ENCODE measurements at places on chromosomes 11 and 22.
A peak's percentile ranks its signal among the peaks of the same experiment; 100 is the strongest.

- DNase-seq, result no peak
Observed at GRCh38 chr11:121683791-121684190, 231.0 kb upstream of the SORL1-AS1 start.

DNA sequence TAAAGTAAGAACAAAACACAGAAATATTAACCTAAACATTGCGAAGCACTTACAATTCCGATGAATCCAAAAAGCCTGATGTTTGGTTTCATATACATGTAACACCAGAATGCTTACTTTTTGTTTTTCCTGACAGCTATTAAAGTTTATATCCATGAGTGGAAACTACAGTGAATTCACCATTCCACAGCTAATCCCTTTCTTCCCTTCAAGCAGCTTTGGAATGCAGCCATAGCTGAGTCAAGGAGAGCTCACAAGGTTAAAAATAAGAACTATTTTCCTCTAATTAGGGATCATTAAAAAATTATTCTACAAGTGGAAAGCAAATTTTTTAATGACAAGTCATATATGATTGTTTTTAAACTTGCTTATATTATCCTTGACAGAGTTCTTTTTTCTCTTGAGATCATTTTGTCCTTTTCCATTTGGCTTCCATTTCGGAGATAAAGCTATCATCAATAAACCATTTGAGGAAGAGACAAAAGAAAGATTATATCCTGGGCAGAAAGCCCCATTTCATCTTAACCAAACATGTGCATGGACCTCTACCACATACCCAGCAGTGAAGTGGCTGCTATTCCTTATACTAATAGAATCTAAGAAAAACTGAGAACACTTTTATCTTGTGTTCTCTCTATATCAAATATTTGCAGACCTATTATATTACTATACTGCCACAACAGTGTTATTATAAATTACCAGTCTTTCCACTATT lies 19.7 kb upstream of the FIBIN start:
- DNase-seq, result no peak

DNA sequence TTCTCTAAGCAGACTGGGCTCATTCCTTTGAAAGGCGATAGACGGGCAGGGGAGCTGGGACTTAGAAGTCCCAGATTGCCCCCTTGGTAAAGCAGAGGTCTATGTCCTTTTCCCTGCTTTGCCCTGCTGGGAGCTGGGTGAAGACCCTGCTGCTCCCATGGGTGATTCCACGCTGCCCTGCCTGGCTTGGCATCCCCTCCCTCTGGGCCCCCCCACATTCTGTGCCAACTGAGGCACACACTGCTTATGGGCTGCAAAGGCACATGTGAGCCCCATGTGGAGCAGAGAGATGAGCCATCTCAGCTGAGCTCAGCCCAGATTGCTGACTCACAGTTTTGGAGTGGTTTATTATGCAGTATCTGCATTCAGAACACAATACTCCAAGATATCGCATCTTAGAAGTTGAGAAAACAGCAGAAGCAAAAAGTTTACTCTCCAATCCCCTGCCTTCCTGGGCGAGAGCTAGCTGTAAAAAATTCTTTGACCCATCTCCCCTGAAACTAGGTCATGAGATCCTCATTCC lies 127.2 kb downstream of the ST3GAL4 start:
- DNase-seq, result no peak

DNA sequence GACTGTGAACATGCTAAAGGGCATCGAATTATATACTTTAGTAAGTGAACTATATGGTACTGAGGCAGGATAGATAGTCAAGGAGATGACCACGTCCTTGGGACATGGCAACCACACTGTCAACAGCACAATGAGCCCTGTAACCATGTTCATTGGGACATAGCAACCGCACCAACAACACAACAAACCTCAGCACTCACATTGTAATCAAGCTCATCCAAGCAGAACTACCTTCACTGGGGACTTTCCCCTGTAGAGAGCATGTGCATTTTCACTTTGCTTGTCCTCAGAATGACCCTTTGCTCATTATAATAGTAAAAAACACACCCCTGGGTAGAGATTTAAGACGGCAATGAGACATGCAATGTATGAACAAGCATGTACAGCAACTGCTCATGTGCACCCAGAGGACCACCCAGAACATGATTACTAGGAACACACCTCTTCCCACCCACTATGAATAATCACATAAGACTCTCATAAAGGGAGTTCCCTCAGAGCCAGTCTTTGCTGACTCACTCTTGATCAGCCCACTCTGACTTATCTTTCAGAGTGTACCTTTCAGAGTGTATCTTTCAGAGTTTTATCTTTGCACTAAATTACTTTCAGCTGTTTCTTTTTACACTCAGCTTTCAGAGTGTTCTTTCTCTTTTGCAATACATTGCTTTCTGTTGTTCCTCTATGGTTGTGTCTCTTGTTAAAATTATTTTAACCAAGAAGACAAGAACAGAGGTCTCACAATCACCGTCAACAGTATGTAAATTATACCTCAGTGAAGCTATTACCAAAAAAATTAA lies 4.1 kb upstream of the PLAAT2 start:
- peak; percentile 93 for DNase-seq

DNA sequence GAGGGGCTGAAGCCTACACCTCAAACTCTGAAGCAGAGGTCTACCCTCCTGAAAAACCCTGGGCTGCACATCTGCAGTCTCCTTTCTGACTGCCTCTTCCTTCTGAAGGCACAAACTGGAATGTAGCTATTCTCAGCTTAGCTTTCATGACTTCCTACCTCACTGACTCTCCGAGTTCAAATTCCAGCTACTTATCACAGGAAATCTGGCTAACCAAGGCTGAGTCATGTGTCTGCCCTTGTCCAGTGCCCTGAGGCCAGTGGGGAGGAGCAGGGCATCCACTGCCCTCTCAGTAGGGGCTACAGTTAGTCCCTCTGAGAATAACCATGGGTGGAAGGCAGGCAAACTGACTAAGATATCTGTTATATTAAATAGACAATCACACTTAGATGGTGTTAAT lies 29.2 kb downstream of the PDGFD start:
- DNase-seq, result no peak

DNA sequence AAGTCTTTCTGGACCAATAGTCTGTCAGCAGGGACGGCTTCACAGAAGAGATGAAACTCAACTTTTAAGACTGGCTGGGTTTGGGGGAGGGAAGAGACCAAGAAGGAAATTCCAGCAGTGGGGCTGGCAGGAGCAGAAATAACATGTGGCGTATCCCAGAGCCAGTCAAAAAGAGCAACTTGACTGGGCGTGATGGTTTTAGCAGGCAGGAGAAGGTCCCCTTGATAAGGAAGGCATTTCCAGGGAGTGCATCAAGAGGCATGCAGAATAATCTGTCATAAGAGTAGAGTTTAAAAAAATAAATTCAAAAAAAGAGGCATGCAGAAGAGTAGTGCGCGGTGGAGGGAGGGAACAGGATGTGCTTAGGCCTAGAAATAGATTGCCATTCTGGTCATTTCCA lies 52.5 kb downstream of the C22orf31 start:
- DNase-seq, result no peak

DNA sequence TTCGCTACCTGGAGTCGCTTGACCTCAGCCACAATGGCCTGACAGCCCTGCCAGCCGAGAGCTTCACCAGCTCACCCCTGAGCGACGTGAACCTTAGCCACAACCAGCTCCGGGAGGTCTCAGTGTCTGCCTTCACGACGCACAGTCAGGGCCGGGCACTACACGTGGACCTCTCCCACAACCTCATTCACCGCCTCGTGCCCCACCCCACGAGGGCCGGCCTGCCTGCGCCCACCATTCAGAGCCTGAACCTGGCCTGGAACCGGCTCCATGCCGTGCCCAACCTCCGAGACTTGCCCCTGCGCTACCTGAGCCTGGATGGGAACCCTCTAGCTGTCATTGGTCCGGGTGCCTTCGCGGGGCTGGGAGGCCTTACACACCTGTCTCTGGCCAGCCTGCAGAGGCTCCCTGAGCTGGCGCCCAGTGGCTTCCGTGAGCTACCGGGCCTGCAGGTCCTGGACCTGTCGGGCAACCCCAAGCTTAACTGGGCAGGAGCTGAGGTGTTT lies 12.8 kb downstream of the TSKU start:
- DNase-seq, result no peak

- no peak for DNase-seq
Observed at GRCh38 chr11:93256623-93257022, 58.8 kb upstream of the SLC36A4 start.

GRCh38 chr11:69601011-69601975 lies 39.7 kb upstream of the CCND1 start:
- no peak for DNase-seq

- no peak for DNase-seq
Observed at GRCh38 chr11:32479291-32479690, 44.0 kb upstream of the WT1 start.

DNA sequence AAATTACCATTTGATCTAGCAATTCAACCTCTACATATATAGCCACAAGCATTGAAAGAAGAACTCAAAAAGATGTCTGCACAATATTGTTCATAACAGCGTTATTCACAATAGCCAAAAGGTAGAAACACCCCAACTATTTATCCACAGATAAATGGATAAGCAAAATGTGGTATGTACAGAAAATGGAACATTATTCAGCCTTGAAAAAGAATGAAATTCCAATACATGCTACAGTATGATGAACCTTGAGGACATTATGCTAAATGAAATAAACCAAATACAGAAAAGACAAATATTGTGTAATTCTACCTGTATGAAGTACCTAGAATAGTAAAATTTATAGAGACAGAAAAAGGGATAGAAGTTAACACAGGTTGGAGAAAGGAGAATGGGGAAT lies 2.6 kb upstream of the ETS1 start:
- DNase-seq, result no peak

GRCh38 chr11:129484068-129484467 lies 108.4 kb downstream of the BARX2 start:
- DNase-seq, result no peak

DNA sequence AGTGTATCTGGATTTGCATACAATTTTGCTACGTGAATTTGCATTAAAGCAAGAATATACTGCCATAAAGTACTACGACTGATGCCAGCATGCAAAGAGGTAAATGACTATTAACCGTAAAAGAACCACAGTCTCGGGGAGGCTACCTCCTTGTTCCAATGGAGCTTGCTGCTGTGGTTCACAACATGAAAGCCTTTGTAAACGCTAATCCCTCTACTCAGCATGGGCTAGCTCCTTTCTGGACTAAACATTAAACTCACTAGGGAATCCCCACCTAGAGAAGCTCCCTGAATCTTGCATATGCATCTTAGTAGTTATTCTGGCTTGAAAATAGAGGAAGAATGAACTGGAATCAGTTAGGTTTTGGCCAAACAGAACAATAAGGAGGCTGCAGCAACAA lies 60.5 kb upstream of the ARHGAP32 start:
- DNase-seq, result no peak

DNA sequence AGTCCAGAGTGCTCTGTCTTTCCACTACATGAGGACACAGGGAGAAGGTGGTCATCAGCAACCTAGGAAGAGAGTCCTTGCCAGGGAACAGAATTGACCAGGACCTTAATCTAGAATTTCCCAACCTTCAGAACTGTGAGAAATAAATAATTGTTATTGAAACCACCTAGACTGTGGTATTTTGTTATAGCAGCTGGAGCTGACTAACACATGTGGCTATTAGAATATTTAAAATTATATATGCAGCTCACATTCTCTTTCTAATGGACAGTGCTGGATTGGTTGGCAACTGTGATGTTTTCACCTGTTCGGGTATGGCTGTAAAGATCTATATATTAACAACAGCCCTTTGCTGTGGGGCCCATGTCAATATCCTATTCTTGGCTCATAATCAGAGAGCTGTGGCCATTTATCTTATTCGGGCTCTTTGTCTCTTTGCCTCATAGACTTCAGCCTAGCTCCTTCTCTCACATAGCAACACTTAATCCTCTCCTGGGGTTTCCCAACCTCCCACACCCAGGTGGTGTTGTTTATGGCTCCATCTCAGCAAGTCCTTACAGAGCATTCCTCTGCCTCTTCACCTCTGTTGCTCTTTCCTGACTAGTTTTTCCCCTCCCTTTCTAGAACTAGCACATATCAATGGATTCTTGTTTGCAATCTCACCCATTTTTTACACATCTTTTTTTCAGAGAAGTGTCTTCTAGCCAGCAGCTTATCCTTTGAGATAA lies 46.4 kb upstream of the AMOTL1 start:
- DNase-seq, result no peak

DNA sequence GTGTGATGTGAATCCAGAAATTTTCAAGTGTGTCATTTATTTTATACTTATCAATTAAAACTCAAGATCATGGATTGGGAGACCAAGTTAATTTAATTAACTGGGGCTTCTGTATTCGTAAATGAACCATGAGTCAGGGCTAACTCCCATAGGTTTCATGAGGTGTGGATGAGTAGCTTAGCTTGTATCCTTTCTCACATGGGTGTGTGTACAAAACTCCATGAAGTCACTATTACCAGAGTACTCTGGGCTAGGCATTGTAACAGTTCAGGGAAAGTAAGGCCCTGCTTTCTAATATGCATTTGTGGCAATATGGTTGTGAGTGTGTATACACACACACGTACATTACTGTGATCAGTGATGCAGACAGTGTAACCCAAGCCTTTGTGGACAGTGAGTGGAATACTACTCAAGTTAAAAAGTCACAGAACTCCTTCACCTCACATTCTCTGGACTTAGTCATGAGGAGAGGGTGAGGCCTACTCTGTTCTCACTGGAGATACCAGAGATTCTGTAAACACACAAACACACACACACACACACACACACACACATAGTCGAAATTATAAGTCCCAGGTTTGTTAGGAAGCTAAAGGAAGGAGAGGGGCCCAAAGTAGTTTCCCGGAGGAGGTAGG lies 3.5 kb downstream of the CNTF start:
- no peak for DNase-seq

DNA sequence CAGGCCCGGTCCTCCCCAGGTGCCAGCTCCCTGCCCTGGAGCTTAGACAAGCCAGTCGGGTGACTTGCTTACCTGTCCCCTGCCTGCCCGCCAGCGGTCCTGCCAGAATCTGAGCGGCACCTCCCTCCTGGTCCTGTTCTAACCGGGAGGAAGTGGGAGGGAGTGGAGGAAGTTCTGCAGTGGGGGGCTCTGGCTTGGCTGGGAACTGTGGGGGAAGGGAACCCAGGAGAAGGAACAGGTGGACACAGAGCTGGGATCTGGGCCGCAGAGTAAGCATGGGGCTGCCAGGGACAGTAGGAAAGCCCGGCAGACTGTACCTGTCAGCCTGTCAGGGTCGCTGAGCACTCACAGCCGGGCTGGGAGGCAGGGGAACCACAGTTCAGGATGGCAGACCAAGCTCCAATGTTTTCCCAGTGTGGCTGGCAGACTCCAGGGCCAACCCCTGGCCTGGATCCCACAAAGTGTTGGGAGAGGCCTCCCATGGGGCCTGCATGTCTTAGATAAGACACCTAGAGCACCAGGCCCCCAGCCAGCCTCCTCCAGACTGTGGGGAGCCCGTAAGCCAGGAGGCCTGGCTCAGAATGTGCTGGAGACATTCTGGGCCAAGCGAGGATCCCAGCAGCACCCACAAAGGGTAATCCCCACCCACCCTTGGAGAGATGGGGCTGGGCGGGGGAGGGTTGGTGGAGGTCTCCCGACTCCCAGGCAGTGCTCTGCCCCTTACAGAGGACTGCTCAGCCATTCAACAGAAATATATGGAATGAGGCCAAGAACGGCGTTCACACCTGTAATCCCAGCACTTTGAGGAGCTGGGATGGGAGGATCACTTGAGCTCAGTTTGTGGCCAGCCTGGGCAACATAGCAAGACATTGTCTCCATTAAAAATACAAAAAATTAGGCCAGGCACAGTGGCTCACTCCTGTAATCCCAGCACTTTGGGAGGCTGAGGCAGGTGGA lies 2.3 kb downstream of the CYB5R3 start:
- no peak for DNase-seq

Data from naive B cell (primary cell).